Stimulated activated naive B cell treated with anti-CD40 and anti-IgM and Interleukin-4, amounts not matched to agents 10 μg/mL and 1 μg/mL and 100 μg/mL, for 72 hours (primary cell): ENCODE measurements at places on chromosomes 1 and 21.

DNA sequence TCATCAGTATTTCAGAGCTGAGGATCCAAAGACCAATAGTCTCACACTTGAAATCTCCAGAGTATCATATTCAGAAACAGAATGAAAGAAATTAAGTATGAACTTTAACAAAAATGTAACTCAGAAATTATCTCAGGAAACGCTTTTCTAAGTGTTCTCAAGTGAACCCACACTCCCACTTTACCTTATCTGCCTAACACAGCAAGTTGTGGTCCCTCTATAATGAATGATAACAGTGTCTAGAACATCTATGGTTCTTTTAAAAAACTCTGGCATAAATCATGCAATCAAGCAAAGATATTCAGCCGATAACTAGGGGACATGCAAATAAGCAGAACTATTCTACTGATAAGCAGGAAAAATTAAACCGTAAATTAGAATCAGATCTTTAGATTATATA lies 1574.2 kb downstream of the PLA2G4A start:
- no peak for DNase-seq
- H3K4me1 ChIP-seq, result no peaks in the 10 kb centered on the region
- no peaks in the 10 kb centered on the region for H3K36me3 ChIP-seq
- no peak overlapping the region for H3K27ac ChIP-seq

- DNase-seq, result no peak
- no peak overlapping the region for H3K27ac ChIP-seq
- no peaks in the 10 kb centered on the region for H3K27me3 ChIP-seq
- H3K36me3 ChIP-seq, result no peaks in the 10 kb centered on the region
- H3K4me3 ChIP-seq, result no peak overlapping the region
- H3K4me1 ChIP-seq, result no peaks in the 10 kb centered on the region
Observed at GRCh38 chr21:40053007-40053406, 185.8 kb downstream of the PCP4 start.

DNA sequence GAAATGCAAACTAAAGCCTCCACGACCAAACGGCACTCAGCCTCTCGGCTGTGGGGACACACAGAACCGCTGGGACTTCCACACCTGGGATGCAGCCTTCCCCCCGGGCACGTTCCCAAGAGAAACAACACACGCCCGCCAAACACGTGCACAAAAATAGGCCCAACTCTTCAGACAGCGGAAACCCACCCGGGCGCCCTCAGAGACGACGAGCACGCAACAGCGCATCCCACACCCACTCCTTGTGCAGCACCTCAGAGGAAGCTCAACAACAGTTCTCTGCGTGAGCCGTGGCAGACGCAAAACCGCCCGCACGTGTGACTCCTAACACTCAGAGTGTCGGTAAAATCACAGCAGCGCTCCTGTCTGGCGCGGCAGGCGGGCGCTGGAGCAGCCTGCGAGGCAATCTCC lies 5.3 kb downstream of the C1orf159 start:
- no peak for DNase-seq
- no peaks in the 10 kb centered on the region for H3K27me3 ChIP-seq
- no peak overlapping the region for H3K4me3 ChIP-seq
- H3K27ac ChIP-seq, result no peak overlapping the region
- H3K36me3 ChIP-seq, result peaks cover 29% of the 10 kb centered on the region

- no peaks in the 10 kb centered on the region for H3K4me1 ChIP-seq
- H3K4me3 ChIP-seq, result no peak overlapping the region
- peaks cover 4% of the 10 kb centered on the region for H3K36me3 ChIP-seq
- no peak for DNase-seq
Observed at GRCh38 chr1:162548170-162548569, 13.4 kb upstream of the UAP1 start.

GRCh38 chr21:45000637-45001133 lies 60.9 kb downstream of the SLX9 start:
- no peak for DNase-seq
- no peak overlapping the region for H3K27ac ChIP-seq
- H3K4me1 ChIP-seq, result peaks cover 15% of the 10 kb centered on the region
- H3K36me3 ChIP-seq, result peaks cover under 1% of the 10 kb centered on the region
- peaks cover 35% of the 10 kb centered on the region for H3K27me3 ChIP-seq

- peak overlapping the region; percentile 82 for H3K4me3 ChIP-seq
- peaks cover 78% of the 10 kb centered on the region for H3K4me1 ChIP-seq
- no peaks in the 10 kb centered on the region for H3K27me3 ChIP-seq
- peak overlapping the region; percentile 85 for H3K27ac ChIP-seq
- H3K36me3 ChIP-seq, result peaks cover 61% of the 10 kb centered on the region
- peak; percentile 72 for DNase-seq
Observed at GRCh38 chr21:45152265-45152746, 77.9 kb downstream of the ADARB1 start.

GRCh38 chr1:147479864-147480564 lies 61.3 kb upstream of the BCL9 start:
- H3K4me3 ChIP-seq, result no peak overlapping the region
- no peak overlapping the region for H3K27ac ChIP-seq
- H3K27me3 ChIP-seq, result peaks cover 17% of the 10 kb centered on the region
- no peaks in the 10 kb centered on the region for H3K36me3 ChIP-seq

- H3K27ac ChIP-seq, result no peak overlapping the region
- H3K4me1 ChIP-seq, result peaks cover 10% of the 10 kb centered on the region
- peaks cover 29% of the 10 kb centered on the region for H3K36me3 ChIP-seq
- H3K4me3 ChIP-seq, result no peak overlapping the region
Observed at GRCh38 chr1:174975764-174976163, 24.0 kb upstream of the CACYBP start.

DNA sequence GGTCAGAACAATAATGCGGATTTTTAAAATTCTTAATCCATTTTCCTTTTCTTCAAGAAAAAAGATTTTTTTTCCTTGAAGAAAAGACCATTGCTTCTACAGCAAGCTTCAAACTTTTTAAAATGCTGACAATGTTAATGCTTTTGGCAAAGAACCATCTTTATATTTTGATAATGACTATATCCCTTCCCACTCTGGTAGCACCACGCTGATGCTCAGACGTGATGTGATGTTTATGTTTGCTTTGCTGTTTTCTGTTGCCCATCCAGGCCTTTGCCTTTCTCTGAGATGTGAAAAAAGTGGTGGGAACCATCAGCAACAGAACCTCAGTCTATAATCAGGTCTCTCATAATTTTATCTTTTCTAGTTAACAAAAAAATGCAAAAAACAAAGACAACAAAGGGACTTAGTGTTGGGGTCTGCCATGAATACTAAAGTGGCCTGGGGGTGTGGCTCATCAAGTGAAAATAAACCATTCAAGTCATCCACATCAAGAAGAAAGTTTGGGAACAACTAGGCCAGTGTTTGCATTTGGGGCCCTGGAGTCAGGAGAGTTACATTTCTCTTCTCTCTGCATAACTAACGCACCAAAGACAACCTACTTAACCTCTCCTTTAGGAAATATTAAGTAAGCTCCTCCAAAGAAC lies 244.6 kb upstream of the DMRTA2 start:
- peaks cover 29% of the 10 kb centered on the region for H3K4me1 ChIP-seq
- peaks cover 4% of the 10 kb centered on the region for H3K36me3 ChIP-seq
- no peak overlapping the region for H3K4me3 ChIP-seq
- no peaks in the 10 kb centered on the region for H3K27me3 ChIP-seq
- no peak for DNase-seq

DNA sequence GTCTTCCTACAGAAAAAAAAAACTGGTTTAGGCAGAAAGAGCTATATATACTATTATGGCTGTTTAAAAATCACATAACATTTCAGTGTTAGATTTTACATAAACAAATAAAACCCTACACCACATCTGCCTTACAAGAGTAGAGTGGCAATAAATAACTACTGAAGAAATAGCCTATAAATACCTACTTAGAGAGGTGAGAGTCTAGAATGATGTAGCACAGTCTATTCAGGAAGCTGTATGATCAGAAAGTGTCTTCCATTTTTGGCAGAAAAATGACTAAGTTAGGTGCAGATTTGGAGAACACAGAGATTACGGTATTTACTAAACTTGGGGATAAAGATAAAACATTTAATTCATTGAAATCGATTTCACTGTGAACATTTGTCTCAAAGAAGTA lies 75.5 kb downstream of the VAV3 start:
- peaks cover 35% of the 10 kb centered on the region for H3K4me1 ChIP-seq
- no peak overlapping the region for H3K27ac ChIP-seq
- no peaks in the 10 kb centered on the region for H3K27me3 ChIP-seq
- no peak overlapping the region for H3K4me3 ChIP-seq
- no peak for DNase-seq

GRCh38 chr1:202708456-202709275 lies 1.6 kb downstream of the SYT2 start:
- no peaks in the 10 kb centered on the region for H3K36me3 ChIP-seq
- peaks cover 9% of the 10 kb centered on the region for H3K4me1 ChIP-seq
- peaks cover 72% of the 10 kb centered on the region for H3K27me3 ChIP-seq

GRCh38 chr1:34852677-34853217 lies 6.8 kb downstream of the SMIM12 start:
- peak overlapping the region; percentile 49 for H3K27ac ChIP-seq
- H3K4me1 ChIP-seq, result peaks cover 16% of the 10 kb centered on the region
- H3K36me3 ChIP-seq, result peaks cover 53% of the 10 kb centered on the region
- H3K27me3 ChIP-seq, result no peaks in the 10 kb centered on the region
- no peak overlapping the region for H3K4me3 ChIP-seq
- DNase-seq, result peak; percentile 76

DNA sequence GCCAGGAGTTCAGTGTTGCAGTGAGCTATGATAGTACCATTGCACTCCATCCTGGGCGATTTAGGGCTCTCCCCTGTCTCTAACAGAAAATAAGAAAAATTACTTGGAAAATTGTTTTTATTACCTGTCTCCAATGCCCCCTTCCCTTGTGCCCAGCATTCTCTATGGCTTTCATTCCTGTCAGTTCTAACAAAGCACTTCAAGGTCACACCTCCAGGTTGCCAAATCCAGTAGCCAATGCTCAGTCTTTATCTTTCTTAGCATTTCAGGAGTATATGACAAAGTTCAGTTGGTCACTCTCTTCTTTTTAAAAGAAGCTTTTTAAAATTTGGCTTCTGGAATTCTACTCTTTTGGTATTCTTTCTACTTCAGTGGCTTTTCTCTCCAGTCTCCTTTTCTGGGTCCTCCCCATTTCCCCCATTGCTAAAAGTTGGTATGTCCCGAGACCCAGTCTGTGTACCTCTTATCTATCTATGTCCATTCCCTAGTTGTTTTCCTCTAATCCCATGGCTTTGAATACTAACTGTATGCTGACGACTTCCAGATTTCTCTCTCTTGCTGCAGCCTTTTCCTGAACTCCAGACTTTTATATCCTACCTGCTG lies 69.9 kb downstream of the LAMC1 start:
- H3K27ac ChIP-seq, result no peak overlapping the region
- peaks cover 3% of the 10 kb centered on the region for H3K36me3 ChIP-seq
- DNase-seq, result no peak
- H3K4me1 ChIP-seq, result peaks cover 14% of the 10 kb centered on the region
- no peak overlapping the region for H3K4me3 ChIP-seq

DNA sequence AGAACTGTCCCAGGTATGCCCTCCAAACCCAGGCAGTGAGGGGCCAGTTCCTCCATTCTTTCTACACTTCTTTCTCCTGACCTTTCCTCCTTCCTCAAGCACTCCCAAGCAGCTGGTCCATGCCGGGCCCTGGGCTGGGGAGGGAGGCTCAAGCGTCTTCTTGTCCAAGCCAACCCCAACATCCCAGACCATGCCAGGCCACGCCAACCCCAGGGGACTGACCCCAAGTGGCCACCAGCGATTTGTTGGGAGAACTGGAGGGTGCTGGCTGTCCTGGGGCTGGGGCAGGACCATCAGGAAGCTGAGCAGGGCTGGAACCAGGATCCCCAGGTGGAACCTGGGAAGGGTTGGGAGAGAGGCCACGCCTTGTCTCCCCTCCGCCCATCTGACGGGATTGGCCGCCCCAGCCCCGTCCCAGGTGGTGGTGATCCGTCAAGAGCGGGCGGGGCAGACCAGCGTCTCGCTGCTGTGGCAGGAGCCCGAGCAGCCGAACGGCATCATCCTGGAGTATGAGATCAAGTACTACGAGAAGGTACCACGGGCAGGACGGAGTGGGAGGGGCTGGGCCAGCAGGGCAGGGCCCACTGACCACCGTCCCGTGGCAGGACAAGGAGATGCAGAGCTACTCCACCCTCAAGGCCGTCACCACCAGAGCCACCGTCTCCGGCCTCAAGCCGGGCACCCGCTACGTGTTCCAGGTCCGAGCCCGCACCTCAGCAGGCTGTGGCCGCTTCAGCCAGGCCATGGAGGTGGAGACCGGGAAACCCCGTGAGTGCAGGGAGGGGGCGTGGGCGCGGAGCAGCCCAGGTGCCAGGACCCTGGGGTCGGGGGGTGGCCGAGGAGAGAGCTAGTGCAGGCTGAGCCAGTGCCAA lies 29.9 kb downstream of the EPHA8 start:
- H3K27ac ChIP-seq, result no peak overlapping the region
- H3K36me3 ChIP-seq, result no peaks in the 10 kb centered on the region
- H3K27me3 ChIP-seq, result peaks cover 37% of the 10 kb centered on the region
- no peak overlapping the region for H3K4me3 ChIP-seq
- H3K4me1 ChIP-seq, result no peaks in the 10 kb centered on the region

- DNase-seq, result no peak
- no peak overlapping the region for H3K27ac ChIP-seq
- peaks cover 22% of the 10 kb centered on the region for H3K27me3 ChIP-seq
- H3K4me3 ChIP-seq, result no peak overlapping the region
- H3K4me1 ChIP-seq, result peaks cover 58% of the 10 kb centered on the region
Observed at GRCh38 chr1:21514245-21514644, 5.0 kb downstream of the ALPL start.

GRCh38 chr1:207502726-207503125 lies 6.8 kb downstream of the CR1 start:
- no peak overlapping the region for H3K4me3 ChIP-seq
- H3K27me3 ChIP-seq, result no peaks in the 10 kb centered on the region
- DNase-seq, result no peak
- H3K36me3 ChIP-seq, result peaks cover 7% of the 10 kb centered on the region
- no peak overlapping the region for H3K27ac ChIP-seq
- peaks cover 8% of the 10 kb centered on the region for H3K4me1 ChIP-seq

DNA sequence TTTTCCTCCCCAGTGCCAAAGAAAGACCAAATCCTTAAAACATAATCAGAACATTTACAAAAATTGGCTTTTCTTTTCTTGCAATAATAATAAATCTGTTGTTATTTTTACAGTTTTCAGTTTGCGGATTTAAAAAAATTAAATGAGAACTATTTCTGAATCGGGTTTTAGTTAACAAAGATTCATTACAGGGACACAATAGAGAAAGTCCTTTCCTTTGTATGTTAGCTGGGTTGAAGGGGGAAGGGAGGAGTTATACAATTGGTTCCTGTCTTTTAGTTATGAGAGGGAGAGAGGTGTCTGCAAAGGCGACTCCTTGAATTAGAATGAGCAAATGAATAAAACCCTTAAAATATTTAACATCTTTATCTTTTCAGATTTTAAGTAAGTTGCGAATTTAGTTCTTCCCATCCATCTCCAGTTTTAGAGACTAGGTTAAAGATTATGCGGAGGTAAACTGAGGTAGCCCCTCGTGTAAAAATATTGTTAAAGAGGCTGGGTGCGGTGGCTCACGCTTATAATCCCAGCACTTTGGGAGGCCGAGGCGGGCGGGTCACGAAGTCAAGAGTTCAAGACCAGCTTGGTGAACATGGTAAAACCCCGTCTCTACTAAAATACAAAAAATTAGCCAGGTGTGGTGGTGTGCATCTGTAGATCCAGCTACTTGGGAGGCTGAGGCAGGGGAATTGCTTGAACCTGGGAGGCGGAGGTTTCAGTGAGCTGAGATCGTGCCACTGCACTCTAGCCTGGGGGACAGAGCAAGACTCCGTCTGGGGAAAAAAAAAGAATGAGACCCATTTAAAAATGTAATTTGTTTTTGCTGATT lies 3.9 kb downstream of the SPEN start:
- peak overlapping the region; percentile 67 for H3K27ac ChIP-seq
- no peaks in the 10 kb centered on the region for H3K27me3 ChIP-seq
- H3K36me3 ChIP-seq, result peaks cover 15% of the 10 kb centered on the region

GRCh38 chr1:33057095-33057494 lies 20.4 kb upstream of the AK2 start:
- H3K4me1 ChIP-seq, result peaks cover 18% of the 10 kb centered on the region
- no peak overlapping the region for H3K4me3 ChIP-seq
- DNase-seq, result no peak
- peaks cover 9% of the 10 kb centered on the region for H3K36me3 ChIP-seq
